ENCODE measurements at places on chromosomes 4 and X. TPM values are rescaled to one million over a fixed set of nuclear protein-coding genes. Genes with fewer than 3 reads are reported as not detected.

DNA sequence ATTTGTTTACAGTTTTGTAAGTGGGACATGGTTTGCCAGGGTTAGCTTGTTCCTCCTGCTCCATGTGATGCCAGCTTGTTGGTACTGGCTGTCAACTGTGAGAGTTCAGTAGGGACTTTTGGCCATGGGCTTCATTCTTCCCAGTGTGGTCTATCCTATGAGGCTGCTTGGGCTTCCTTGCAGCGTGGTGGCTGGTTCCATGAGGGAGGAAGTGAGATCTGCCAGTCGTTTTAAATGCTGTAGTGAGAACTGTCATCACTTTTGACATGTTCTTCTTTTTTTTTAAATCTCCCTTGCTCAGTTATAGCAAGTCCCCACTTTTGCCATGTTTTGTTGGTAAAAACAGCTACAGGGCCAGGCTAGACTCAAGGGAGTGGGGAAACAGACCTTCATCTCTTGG lies 15.9 kb downstream of the NSD2 start:
- no peak overlapping the region for H3K27ac ChIP-seq
- H3K4me3 ChIP-seq: no peak overlapping the region
- H3K27me3 ChIP-seq: no peaks in the 10 kb centered on the region
- no peaks in the 10 kb centered on the region for H3K4me1 ChIP-seq
- no peak for DNase-seq

DNA sequence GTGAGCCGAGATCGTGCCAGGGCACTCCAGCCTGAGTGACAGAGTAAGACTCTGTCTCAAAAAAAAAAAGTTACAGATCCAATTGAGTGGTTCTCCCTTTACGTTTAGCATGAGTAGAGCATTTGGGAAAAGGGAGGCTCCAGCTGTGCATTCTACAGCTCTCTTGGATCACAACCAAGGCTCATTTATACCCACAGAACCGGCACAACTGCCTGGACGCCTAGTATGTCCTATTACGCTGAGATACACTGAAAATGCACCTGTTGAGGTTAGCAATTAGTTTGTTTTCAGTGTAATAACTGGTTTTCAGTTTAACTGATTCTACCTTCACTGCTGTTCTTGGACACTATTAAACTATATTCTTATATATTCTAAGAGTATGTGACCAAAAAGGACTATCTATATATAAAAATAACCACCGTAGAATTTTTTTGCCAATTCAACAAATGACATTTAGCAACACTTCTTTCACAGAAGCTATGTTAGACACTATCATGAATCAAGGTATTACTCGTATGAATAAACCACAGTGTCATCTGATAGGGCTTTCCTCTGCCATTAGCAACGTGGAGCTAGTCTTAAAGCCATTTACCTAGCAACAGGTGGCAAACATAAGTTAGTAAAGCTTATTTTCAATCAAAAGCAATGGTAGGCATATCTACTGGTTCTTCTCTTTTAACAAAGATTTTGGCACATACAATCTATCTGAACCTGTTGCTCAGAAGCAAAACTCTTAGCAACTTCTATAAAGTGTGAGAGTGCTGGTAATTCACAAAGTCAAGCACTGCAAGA lies 3.6 kb downstream of the OTUD4 start:
- H3K27ac ChIP-seq: peak overlapping the region; percentile 81
- peak overlapping the region; percentile 80 for H3K4me3 ChIP-seq
- H3K36me3 ChIP-seq: peaks cover 60% of the 10 kb centered on the region
- no peaks in the 10 kb centered on the region for H3K27me3 ChIP-seq
- peaks cover 6% of the 10 kb centered on the region for H3K4me1 ChIP-seq

GRCh38 chr4:67934628-67935027 lies 28.7 kb downstream of the TMPRSS11A start:
- no peak overlapping the region for H3K27ac ChIP-seq
- H3K4me3 ChIP-seq: no peak overlapping the region
- H3K36me3 ChIP-seq: no peaks in the 10 kb centered on the region
- no peak for DNase-seq
- no peaks in the 10 kb centered on the region for H3K4me1 ChIP-seq
- no peaks in the 10 kb centered on the region for H3K27me3 ChIP-seq

DNA sequence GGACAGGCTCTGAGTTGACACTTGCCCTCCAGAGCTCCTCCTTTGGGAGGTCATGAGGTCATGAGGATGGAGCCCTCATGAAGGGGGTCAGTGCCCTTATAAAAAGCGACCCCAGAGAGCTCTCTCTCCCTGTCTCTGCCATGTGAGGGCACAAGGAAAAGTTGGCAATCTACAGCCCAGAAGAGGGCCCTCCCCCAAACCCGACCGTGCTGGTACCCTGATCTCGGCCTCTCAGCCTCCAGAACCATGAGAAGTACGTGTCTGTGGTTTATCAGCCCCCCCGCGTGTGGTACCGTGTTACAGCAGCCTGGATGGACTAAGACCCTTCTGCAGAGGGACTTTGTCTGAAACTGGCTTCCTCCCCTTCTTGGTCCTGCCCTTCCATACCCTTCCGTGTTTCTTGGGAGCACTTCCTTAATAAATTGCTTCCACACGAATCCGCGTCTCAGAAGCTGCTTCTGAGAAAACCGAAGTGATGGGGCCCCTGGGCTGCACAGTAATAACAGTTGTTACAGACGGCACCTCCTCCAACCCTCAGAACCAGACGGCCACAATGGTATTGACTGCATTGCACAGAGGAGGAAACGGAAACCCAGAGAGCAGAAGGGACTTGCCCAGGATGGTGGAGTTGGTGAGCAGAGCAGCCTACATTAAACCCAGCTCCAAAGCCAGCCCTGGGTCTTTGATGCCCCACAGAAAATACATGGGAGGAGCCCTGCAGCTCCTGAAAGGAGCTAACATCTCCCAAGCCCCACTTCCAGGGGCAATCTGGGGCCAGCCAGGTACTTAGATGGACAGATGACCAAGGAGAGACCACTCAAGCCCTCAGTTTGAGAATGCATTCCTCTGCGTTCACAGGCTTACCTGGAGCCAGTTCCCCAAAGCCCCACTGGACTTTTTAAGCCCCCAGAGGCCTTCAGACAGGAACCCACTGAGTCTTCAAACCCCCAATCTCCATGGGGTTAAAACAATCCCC lies 242.7 kb downstream of the BCOR start:
- H3K27ac ChIP-seq: no peak overlapping the region
- peaks cover 22% of the 10 kb centered on the region for H3K4me1 ChIP-seq
- no peak overlapping the region for H3K4me3 ChIP-seq
- H3K36me3 ChIP-seq: peaks cover 1% of the 10 kb centered on the region

DNA sequence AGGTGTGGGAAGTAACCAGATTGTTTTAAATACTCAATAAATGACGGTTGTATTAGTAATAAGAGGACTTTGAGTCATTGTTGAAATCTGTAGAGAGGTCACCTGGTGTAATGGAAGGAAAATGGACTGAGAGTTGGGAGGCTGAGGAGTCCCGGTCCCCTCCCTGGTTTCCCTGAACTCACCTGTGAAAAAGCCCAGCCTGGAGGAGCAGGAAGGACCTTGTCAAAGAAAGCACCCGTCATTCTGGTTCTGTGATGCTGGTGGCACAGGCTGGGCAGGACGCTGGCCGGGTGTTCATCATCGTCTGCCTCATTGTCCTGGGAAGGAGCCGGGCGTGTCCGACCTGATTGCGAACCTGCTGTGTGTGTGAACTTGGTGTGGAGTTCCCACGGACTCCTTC lies 70.8 kb downstream of the SORCS2 start:
- H3K27me3 ChIP-seq: peaks cover 100% of the 10 kb centered on the region
- no peak for DNase-seq
- H3K4me3 ChIP-seq: no peak overlapping the region
- H3K36me3 ChIP-seq: no peaks in the 10 kb centered on the region
- no peak overlapping the region for H3K27ac ChIP-seq
- no peaks in the 10 kb centered on the region for H3K4me1 ChIP-seq

DNA sequence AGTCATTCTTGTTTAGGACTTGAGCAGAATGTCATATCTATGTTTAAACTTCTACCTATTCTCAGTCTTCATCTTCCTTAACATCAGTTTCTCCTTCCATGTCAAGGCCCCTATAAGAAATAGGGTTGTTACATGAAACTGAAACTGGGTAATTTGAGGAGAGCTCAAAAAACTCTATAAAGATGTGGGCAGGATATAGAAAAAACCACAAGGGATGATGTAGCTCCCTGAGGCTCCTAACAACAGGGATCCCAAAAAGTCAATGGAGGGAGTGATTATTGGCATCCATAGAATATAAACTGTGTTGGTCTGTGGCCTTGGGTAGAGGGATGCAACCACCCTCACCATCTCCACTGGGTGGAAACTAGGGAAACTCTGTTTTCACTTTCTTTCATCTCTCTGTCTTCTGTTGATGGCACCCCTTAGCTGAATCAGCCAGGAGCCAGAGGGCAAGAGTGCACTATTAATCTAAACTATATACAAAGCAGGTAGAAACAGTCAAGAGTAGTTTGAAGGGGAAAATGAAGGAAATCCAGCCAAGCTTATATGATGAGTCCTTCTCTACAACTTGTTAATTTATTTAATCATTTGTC lies 27.6 kb downstream of the C4orf54 start:
- DNase-seq: no peak
- no peak overlapping the region for H3K4me3 ChIP-seq
- no peak overlapping the region for H3K27ac ChIP-seq
- no peaks in the 10 kb centered on the region for H3K27me3 ChIP-seq
- H3K4me1 ChIP-seq: peaks cover 30% of the 10 kb centered on the region

GRCh38 chrX:7146703-7147412 lies 654 bp upstream of the STS start:
- peaks cover 19% of the 10 kb centered on the region for H3K36me3 ChIP-seq
- peaks cover 24% of the 10 kb centered on the region for H3K4me1 ChIP-seq
- DNase-seq: peak; percentile 23
- peak overlapping the region; percentile 67 for H3K4me3 ChIP-seq
- no peaks in the 10 kb centered on the region for H3K27me3 ChIP-seq

DNA sequence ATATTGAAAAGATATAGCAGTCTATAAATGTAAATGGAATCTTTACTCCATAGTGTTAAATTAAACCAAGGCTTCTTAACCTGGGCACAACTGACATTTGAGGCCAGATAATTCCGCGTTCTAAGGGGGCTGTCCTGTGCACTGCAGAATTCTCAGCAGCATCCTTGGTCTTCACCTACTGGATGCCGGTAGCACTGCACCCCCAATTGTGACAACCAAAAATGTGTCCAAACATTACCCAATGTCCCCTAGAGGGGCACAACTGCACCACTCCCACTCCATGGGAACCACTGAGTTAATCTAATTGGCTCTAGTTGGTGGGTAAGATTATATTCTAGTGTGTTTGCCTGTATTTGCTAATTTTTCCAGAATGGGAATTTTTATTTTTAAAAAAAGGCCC lies 16.6 kb downstream of the AP1S2 start:
- peak; percentile 11 for DNase-seq
- H3K4me3 ChIP-seq: no peak overlapping the region
- H3K36me3 ChIP-seq: peaks cover 4% of the 10 kb centered on the region
- H3K4me1 ChIP-seq: peaks cover 13% of the 10 kb centered on the region

DNA sequence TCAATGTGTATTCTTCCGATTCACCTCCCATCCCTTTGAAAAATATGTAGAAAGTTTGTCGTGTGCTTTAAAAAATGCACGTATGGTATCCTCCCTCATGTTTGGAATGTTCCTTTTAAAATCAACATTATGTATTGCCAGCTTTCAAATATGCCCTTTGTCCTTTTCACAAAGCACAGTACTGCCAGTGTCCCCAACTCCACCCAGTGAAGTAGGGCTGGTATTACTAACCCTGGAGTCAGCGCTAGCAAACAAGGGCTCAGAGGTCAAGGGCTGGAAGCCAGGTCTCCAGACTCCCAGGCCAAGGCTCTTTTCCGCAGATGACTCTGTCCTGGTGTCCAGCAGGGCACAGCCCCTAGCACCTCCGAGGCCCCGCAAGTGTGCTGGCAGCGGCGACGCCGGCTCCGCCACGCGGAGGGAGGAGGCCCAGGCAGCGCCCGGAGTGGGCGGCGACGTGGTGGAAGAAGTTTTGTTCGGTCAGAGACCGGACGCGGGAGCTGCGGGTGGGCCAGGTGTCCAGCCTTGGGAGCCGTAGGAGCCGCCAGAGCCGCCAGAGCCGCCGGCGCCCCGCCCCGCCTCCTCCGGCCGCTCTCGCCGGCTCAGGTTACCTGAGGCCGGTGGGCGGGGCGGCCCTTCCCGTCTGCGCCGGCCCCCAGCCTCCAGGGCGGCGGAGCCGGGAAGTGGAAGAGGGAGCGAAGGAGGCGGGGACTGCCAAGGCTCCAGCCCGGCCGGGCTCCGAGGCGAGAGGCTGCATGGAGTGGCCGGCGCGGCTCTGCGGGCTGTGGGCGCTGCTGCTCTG lies at the start of gene IL13RA1:
TSS of gene IL13RA1 (plus strand) at position 720 of the 799 bp plus-strand sequence. CDS start at position 753, 33 bp downstream.
- peak; percentile 88 for DNase-seq
- H3K4me3 ChIP-seq: peak within 1 kb of the TSS; percentile 82
- no peaks in the 10 kb centered on the region for H3K27me3 ChIP-seq
- peaks cover 24% of the 10 kb centered on the region for H3K36me3 ChIP-seq
- H3K4me1 ChIP-seq: peaks cover 55% of the 10 kb centered on the region
- H3K27ac ChIP-seq: peak within 1 kb of the TSS; percentile 94

CABS1 gene
- total RNA-seq: not detected

PROM1 gene
- 43.8 TPM for total RNA-seq

KLKB1 gene
- 2.9 TPM for total RNA-seq

ADRA2C gene
- total RNA-seq: 3.4 TPM

FAM9C gene
- total RNA-seq: not detected

TREX2 gene
- total RNA-seq: 2.0 TPM

FRG1 gene
- total RNA-seq: 24.2 TPM

INTU gene
- total RNA-seq: 4.8 TPM

LONRF3 gene
- total RNA-seq: 6.7 TPM

KLF3 gene
- total RNA-seq: 56.6 TPM
